ENCODE measurements at places on chromosomes 7 and 10.

GRCh38 chr10:12980102-12980661, 21.3 kb downstream of the CCDC3 start:
- no peak for DNase-seq

DNA sequence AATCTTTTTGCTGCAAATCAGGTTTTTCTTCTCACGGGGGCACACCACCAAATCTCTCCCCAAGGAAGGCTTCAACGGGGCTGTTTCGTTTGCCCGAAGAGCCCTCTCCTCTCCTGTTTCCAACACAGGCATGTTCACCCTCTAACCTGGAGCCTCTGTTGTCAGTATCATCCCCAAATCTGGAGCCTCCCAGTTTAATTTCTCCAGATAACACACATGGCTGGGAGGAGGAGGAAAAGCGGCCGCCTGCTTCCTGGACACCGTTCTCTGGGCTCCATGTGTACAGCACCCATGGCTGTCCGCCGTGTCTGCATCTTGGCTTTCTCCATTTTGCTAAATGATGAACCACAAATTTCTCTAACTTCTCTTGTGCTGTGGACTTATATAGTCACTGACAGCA, 214.5 kb downstream of the DIP2C start:
- DNase-seq = no peak

GRCh38 chr7:33459340-33459751, 330.0 kb downstream of the BBS9 start:
- peak; percentile 34 for DNase-seq

DNA sequence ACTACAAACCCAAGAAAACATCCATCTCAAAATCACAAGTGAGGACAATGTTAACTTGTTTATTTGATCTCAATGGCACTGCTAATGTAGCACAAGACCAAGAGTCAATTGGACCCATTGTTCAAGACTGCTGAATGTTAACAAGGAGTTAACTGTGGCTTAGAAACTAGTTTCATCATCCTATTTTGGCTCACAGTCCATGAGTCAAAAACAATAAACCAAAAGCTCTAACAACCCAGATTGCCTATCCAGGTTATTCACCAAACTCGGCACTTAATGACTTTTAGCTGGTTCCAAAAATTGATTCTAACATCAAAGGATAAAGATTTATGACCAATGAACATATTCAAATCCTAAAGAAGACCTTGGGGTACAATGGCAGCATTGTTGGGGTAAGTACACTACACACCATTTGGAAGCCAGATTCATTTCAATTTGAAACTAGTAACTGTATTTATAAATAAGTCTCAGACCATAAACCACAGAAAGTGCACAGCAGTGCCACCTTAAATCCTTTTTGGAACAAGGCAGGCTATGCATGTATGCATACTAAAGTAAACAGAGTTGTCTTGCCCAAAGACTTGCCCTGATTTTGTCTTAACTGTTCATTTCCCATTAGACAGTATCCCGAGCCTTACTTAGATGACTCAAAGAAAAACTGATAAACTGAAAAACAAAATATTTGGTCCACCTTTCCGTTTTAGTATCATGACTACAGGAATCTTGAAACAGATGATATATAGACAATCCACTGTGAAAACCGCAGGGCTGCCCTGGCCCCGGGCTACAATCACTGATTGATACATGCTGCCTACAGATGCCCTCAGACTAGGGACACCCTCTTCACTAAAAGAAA, 84.5 kb downstream of the SRPK2 start:
- peak; percentile 68 for DNase-seq

- DNase-seq = no peak
Measured at GRCh38 chr10:49389361-49389933, 6.4 kb downstream of the DRGX start.

DNA sequence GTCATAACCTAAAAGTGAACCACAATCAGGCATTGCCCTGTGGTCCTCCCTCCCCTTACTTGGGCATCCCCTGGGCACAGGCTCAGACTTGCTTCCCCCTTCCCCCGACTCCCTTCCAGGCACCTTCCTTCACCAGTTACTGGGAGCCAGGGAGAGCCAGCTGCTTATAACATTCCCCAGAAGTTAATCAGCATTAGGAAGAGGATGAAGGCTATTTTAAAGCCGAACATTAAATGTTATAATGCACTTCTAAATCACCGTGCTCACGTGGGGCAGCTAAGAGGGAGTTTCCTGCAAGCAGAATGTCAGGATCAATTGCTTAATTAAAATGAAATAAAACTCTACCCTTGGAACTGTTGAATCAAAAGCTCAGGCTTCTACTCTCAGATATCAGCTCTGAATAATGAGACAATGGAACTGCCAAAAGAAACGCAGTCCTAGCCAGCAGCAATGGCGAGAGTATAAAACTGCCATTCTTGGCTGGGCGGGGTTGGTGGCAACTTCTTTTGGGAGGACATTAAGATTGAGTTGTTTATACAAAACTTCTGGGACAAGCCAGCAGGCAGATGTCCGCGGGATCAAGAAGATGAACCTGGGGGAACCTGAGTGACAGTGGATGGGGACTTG, 169.5 kb downstream of the FANK1 start:
- no peak for DNase-seq

DNA sequence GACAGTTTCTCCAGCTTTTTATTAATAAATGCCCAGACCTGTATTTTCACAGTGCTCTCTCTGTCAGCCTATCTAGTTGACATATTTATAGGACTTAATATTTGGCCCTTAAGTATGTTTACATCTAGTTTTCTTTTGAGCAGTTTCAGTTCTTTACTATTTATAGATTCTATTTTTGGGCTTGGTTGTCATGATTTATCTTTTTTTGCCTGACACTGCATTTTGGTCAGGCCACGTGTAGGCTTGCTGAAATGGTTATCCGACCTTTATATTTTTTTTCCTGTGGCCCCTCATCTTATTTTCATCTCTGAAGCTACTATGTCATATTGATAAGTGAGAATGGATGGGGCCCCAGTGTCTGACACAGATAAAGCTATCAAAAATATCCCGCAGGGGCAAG, 515.4 kb upstream of the FZD8 start:
- no peak for DNase-seq

GRCh38 chr10:78515873-78516153, 482.1 kb downstream of the RPS24 start:
- DNase-seq = no peak

GRCh38 chr7:77736991-77737390, 40.7 kb downstream of the RSBN1L start:
- DNase-seq = no peak

GRCh38 chr7:44093102-44093641, 10.8 kb upstream of the POLM start:
- no peak for DNase-seq

DNA sequence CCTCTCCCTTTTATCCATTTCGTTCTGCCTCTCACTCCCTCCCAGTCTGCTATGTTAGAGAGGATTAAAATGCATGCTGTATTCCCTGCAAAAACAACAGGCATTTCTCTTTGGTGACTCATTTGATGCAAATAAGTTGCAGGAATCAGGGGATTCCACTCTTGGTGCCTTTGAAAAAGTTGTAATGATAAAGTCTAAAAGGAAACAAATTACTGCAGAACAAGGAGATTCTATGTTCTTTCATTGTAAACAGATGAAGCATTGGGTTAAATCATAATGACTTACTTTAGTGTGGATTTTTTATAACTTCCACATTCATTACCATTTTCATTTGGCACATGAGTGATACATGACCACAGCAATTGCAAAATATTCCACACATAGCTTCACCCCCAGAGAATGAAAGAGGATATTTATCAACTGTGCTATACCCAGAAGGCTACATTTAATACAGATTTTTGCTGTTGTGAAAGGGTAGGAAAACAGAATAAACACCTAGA, 33.4 kb upstream of the ABLIM1 start:
- DNase-seq = peak; percentile 59

- DNase-seq = no peak
Measured at GRCh38 chr10:132467464-132468149, 70.0 kb upstream of the INPP5A start.

DNA sequence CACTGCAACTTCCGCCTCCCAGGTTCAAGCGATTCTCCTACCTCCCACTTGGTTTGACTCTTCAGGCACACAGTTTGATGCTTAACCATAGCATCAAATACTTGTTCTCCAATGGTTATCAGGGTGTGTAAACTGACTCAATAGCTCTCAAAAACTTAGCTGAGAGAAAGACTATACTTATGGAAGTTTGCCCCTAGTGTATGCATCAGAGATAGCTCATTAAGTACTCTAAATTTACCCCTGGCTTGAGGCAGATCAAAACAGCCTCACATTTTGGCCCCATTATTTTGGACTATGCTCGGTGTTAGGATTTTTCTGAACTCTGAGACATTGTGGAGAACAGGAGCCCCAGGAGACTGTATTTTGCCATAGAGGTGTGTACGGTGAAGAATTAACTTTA, 40.8 kb upstream of the SLC35B4 start:
- no peak for DNase-seq

GRCh38 chr7:108130261-108130660, at the start of gene LAMB4:
Gene LAMB4, minus strand, starts transcription at chr7:108130361. Its CDS starts 7,197 bp downstream, at chr7:108123164.
- DNase-seq = no peak

DNA sequence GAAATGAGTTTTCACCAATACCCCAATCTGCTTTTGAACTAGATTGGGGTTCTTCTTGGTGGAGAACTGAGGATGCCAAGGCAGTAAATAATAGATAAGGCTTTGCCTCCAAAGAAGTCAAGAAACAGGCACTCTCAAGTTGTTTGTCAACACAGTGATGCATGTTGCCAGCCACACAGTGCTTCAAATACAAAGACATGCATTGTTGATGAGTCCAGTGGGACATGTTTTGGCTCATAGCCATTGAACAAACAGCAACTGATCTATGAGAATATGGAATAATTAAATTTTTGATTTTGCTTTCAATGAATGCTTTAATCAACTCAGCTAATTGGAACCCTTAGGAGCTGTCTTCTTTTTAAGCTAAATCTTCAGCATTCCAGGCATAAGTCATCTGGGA, 346.4 kb downstream of the THSD7A start:
- DNase-seq = no peak

DNA sequence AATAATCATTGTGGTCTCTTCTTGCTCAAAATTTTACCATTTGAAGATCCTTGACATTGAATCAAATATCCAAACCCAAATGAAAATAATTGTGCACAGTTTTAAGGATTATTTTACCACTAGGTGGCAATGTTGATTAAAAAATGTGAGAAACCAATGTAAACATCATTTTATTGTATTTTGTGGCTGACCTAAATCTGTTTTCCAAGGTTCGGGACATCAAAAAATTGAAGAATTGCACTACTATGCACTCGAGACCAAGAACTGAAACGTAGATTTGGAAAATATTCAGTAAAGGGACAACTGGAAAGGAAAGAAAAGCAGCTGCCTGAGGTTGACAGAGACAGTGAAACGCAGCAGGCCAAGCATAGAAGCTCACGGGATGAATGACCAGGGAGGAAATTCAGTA, 259.3 kb downstream of the SNX13 start:
- DNase-seq = peak; percentile 48

DNA sequence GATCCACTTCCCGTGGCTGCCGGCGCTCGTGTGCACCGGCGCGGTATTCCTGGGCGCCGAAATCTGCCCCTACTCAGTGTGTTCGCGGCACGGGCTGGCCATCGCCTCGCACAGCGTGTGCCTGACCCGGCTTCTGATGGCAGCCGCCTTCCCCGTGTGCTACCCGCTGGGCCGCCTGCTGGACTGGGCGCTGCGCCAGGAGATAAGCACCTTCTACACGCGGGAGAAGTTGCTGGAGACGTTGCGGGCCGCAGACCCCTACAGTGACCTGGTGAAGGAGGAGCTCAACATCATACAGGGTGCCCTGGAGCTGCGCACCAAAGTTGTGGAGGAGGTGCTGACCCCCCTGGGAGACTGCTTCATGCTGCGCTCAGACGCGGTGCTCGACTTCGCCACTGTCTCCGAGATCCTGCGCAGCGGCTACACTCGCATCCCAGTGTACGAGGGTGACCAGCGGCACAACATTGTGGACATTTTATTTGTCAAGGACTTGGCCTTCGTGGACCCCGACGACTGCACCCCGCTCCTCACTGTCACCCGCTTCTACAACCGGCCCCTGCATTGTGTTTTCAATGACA, 1.3 kb downstream of the CNNM1 start:
- DNase-seq = no peak

DNA sequence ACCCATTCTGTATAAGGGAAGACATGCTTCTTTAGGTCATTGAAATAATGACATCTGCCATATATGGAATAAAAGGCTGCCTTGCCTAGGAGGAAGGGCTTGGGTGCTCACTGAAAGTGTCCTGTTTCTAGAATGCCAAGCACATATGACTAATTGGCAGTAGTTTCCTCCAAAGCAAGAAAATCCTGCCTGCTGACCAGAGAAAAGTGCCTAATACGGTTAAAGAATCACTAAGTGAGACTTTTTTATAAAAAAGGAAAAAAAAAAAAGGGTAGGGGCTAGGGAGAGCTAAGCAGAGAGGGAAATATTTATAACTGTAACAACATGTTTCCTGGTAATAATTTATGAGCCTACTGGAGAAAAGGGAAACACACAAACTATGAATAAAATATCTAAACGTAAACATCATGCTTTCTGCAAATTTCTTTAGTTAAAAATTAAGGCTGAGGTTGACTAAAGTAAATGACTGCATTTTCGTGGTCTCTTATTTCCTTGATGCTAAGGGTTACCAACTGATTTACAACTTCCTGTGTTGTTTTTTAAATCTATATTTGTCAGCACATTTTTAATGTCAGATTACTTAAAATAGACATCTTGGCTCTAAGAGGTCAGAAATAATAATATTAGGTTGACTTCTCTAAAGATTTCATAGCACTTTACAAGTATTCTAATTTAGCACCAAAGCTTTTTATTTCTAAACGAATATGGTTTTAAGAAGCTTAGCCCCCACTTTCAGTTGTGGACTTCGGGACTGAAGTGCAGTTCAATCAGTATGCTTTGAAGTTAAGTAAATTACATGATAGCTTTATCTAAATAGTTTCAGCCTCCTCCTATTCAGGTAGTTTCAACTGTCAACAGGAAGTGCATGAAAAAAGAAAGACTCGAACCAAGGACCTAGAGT, 89.6 kb downstream of the CABCOCO1 start:
- peak; percentile 51 for DNase-seq

- peak; percentile 66 for DNase-seq
Measured at GRCh38 chr7:85041605-85042216, 145.1 kb downstream of the SEMA3D start.

DNA sequence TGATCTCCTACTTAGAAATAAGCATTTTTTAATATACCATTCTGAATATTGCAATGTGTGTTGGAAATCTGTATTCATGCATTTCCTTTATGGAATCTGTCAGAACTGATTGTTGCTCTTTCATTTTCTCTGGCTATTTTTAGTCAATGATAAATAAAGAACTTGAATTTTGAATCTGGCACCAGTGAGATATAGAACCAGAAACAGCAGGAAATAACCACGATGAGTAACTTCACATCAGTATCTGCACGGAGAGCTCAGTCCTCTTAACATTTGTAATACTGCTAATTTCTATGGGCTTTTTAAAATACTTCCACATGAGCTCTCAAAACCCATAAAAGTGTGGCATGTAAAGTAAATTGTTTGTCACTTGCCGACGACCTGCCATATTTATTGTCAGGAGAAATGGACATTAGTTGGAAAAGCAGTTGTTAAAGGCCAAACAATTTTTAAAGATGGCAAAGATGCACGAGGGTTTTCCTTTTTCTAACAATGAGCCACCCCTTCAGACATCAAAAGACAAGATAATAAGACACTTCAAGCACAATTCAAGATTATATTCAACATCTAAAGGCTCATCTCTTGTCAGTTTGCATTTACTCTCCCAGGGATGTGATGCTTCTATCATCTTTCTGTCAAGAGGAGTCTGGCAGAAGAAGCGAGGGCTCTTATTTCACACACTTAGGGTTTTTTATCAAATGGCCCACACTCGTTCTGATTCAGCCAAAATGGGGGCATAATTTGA, 118.3 kb downstream of the POU6F2 start:
- DNase-seq = no peak

- DNase-seq = no peak
Measured at GRCh38 chr10:33153968-33154327, 180.5 kb downstream of the NRP1 start.

All from iris pigment epithelial cell (primary cell).